ENCODE measurements at places on chromosomes 12 and 14. TPM values are rescaled to one million over a fixed set of nuclear protein-coding genes. Genes with fewer than 3 reads are reported as not detected.

Gene KRT3
- not detected for total RNA-seq

DNA sequence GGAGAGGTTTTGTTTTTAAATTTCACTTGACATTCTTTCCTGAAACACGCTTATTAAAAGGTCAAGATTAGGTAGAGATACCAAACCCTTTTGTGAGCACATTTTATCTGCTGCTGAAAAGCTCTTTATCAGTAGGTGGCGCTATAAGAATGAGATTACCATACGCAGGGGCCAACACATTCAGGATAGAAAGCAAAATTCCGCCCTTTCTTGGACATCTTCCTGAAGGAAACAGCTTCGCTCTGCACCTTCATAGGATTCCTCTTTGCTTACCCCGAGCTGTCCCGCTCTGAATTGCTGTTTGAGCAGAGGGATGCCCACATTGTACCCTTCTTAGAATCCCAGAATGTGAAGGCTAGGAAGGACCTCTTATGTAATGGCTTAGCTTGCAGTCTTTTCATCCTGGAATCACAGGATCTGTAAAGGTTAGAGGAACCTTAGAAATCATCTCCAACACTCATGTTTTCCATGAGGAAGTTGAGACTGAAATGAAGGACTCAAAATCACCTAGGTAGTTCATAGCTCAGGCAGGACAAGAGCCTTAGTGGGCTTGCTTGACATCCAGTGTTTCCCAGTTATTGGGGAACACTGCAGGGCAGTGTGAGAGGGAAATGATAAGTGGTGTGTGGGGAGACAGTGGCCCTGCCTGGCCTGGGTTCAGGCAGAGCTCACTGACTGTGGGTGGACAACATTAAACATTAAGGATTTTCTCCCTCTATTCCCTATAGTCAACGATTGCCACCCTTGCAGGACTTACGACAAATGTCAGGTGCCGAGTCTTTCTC is 38.7 kb upstream of the CRY1 start:
- DNase-seq = no peak
- H3K4me1 ChIP-seq = no peaks in the 10 kb centered on the region
- H3K36me3 ChIP-seq = no peaks in the 10 kb centered on the region
- H3K27me3 ChIP-seq = no peaks in the 10 kb centered on the region
- no peak overlapping the region for H3K4me3 ChIP-seq
- no peak overlapping the region for H3K27ac ChIP-seq

Gene PROX2
- not detected for total RNA-seq

DNA sequence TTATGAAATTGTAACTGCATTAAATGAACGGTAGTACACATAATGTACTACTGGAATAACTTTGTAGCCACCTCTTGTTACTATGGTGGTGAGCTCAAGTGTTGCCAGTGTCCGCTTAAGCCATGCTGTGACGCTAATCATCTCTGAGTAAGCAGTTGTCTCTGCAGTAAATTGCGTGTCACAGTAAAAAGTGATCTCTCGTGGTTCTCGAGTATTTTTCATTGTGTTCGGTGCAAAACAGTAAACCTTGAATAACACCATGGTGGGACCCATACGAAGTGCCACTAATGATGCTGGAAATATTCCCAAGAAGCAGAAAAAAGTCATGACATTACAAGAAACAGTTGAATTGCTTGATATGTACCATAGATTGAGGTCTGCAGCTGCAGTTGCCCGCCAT is 524.8 kb downstream of the SOX5 start:
- DNase-seq = no peak
- H3K27me3 ChIP-seq = no peaks in the 10 kb centered on the region
- no peak overlapping the region for H3K27ac ChIP-seq
- H3K4me1 ChIP-seq = no peaks in the 10 kb centered on the region
- H3K4me3 ChIP-seq = no peak overlapping the region

GRCh38 chr12:52130711-52131110 is 51.2 kb downstream of the SMIM41 start:
- H3K27me3 ChIP-seq = no peaks in the 10 kb centered on the region
- no peaks in the 10 kb centered on the region for H3K36me3 ChIP-seq
- H3K4me1 ChIP-seq = peaks cover 5% of the 10 kb centered on the region
- H3K4me3 ChIP-seq = no peak overlapping the region
- DNase-seq = no peak

Gene LRIG3
- 56.9 TPM for total RNA-seq

GRCh38 chr12:66061557-66062289 is 68.8 kb downstream of the LLPH start:
- H3K27me3 ChIP-seq = no peaks in the 10 kb centered on the region
- no peaks in the 10 kb centered on the region for H3K4me1 ChIP-seq
- H3K36me3 ChIP-seq = no peaks in the 10 kb centered on the region
- H3K4me3 ChIP-seq = no peak overlapping the region
- no peak overlapping the region for H3K27ac ChIP-seq

GRCh38 chr12:32611986-32612385 is 67.1 kb upstream of the DNM1L start:
- H3K4me1 ChIP-seq = no peaks in the 10 kb centered on the region
- H3K4me3 ChIP-seq = no peak overlapping the region
- no peaks in the 10 kb centered on the region for H3K27me3 ChIP-seq
- H3K36me3 ChIP-seq = peaks cover 61% of the 10 kb centered on the region

DNA sequence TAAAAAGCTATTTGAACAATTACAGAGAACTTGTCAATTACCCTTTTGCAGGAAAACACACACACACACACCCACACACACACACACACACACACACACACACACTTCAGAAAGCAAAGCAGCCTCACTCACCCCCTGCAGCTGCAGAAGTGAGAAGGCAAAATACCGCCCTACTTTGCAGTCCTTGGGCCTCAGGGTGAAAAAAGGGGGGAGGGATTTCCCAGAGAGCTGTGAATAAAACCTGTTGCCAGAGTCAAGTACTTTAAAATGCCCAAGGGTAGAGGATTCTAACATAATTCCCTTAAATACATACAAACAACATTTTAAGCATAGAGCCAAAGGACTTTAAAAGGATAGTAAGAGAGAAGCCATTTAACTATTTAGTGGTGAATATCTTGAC is 285.9 kb downstream of the MDGA2 start:
- no peak for DNase-seq
- H3K36me3 ChIP-seq = no peaks in the 10 kb centered on the region
- no peak overlapping the region for H3K4me3 ChIP-seq

Gene TSHR
- not detected for total RNA-seq

- H3K4me3 ChIP-seq = no peak overlapping the region
- H3K27ac ChIP-seq = no peak overlapping the region
- no peak for DNase-seq
- H3K4me1 ChIP-seq = no peaks in the 10 kb centered on the region
- H3K27me3 ChIP-seq = no peaks in the 10 kb centered on the region
These were observed 121.8 kb downstream of the SUDS3 start for GRCh38 chr12:118498171-118498570.

Gene DENND5B
- 57.5 TPM for total RNA-seq

DNA sequence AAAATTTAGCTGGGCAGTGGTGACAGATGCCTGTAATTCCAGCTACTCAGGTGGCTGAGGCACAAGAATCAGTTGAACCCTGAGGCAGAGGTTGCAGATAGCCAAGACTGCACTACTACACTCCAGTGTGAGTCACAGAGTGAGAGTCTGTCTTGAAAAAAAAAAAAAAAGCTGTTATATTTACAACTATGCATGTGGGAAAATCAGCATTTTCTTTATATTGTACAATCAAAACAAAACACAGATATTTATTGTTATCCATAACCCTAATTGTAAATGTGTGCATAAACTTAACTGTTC is 12.5 kb downstream of the C1R start:
- H3K27ac ChIP-seq = peak overlapping the region; percentile 80
- H3K4me1 ChIP-seq = no peaks in the 10 kb centered on the region
- no peak for DNase-seq
- H3K27me3 ChIP-seq = no peaks in the 10 kb centered on the region

Gene TAS2R7
- total RNA-seq = not detected

- no peaks in the 10 kb centered on the region for H3K27me3 ChIP-seq
- DNase-seq = no peak
- H3K4me1 ChIP-seq = no peaks in the 10 kb centered on the region
- no peak overlapping the region for H3K4me3 ChIP-seq
- no peak overlapping the region for H3K27ac ChIP-seq
These were observed 201.0 kb downstream of the SSPN start for GRCh38 chr12:26396402-26396801.

DNA sequence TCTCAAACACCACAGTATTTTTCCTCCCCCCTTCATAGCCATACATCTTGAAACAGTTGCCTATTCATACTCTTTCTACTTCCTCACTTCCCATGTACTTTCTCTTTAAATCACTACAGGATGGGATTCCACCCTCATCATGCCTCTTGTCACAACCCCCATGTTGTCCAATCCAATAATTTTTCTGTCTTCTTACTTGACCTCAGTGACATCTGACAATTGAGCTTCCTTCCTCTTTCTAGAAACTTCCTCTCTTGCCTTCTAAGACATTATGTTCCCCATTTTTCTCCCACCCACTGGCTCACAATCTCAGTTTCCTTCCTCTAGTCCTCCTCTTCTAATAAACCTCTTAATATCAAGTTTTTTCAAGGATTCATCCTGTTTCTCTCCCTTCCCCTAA is 5.3 kb downstream of the C2CD5 start:
- no peak overlapping the region for H3K27ac ChIP-seq
- no peak overlapping the region for H3K4me3 ChIP-seq
- peaks cover 22% of the 10 kb centered on the region for H3K4me1 ChIP-seq
- H3K27me3 ChIP-seq = no peaks in the 10 kb centered on the region
- no peak for DNase-seq
- no peaks in the 10 kb centered on the region for H3K36me3 ChIP-seq

Gene SSPN
- total RNA-seq = 10.9 TPM

DNA sequence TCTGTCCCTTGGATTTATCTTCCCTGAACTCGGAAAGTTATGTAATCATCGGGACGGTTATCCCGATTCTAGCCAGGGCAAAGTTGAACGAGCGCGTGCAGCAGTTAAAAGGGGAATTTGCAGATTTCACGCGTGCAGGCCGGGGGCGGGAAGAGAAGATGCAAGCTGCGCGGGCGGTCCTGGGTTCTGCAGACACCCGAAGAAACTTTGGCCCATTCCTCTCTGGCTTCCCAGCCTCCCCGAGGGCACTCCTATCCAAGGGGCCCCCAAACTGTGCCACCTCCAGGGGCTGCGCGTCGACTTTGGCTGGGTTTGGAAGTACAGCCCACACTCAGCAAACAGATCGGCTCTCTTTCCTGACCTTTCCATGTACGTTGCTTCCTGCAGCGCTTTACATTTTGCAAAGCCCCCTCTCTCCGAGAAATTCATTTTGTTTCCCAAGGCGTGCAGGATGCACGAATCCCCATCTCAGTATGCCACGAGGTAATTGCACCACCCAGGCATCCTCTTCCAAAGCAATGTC is 941 bp upstream of the PPP1CC start:
- no peaks in the 10 kb centered on the region for H3K27me3 ChIP-seq
- H3K4me1 ChIP-seq = peaks cover 43% of the 10 kb centered on the region
- H3K4me3 ChIP-seq = peak overlapping the region; percentile 94
- H3K36me3 ChIP-seq = no peaks in the 10 kb centered on the region
- DNase-seq = peak; percentile 70

GRCh38 chr14:96662116-96662970 is 134.8 kb upstream of the VRK1 start:
- no peak overlapping the region for H3K27ac ChIP-seq
- no peaks in the 10 kb centered on the region for H3K4me1 ChIP-seq
- DNase-seq = no peak
- H3K36me3 ChIP-seq = no peaks in the 10 kb centered on the region

DNA sequence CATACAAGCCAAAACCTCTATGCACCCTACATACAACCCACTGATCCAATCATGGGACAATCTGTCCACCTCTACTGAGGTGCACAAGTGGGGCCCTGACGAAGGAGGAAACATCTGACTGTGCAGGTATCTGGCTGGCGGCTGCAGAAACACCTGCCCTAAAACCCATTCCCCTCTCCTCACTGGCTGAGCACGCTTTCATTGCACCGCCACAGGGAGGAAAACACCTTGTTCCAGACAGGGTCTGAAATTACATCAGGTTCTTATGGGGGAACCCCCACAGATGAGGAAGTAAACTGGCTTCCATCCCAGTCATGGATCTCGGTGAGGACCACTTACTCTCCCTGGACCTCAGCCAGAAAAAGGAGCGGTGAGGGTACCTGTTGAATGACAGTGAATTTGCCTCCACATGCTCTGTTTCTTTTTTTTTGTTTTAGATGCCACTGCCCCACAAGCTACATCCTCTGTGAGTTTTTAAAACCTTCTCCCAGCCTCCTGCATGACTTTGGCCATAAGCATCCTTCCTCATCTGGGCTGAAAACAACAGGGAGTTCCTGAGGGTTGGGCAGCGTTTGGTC is 23.8 kb upstream of the DGLUCY start:
- H3K4me3 ChIP-seq = no peak overlapping the region

DNA sequence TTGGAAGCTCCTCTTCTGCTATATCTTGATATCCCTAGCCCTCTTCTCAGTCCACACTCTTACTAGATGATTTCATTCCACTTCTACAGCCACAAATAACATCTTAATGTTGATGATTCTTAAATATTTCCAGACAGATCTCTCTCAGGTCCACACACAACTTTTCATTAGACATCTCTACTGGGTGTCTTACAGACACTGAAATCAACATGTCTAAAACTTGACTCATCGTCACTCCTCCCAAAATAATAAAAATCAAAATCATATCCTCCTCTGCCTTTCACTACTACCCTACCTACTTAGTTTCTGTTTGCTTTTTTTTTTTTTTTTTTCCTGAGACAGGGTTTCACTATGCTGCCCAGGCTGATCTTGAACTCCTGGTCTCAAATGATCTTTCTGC is 11.9 kb downstream of the PRDM4 start:
- no peak overlapping the region for H3K27ac ChIP-seq
- no peaks in the 10 kb centered on the region for H3K4me1 ChIP-seq
- peaks cover 4% of the 10 kb centered on the region for H3K36me3 ChIP-seq
- no peak for DNase-seq
- no peaks in the 10 kb centered on the region for H3K27me3 ChIP-seq
- no peak overlapping the region for H3K4me3 ChIP-seq

- H3K36me3 ChIP-seq = no peaks in the 10 kb centered on the region
- DNase-seq = no peak
These were observed 506 bp upstream of the NABP2 start for GRCh38 chr12:56223571-56224101.

Gene SLC2A14
- not detected for total RNA-seq

- peaks cover 28% of the 10 kb centered on the region for H3K36me3 ChIP-seq
- no peaks in the 10 kb centered on the region for H3K27me3 ChIP-seq
- H3K4me3 ChIP-seq = no peak overlapping the region
- no peak overlapping the region for H3K27ac ChIP-seq
These were observed 14.4 kb downstream of the ACADS start for GRCh38 chr12:120739821-120740613.

Gene SOX5
- 3.8 TPM for total RNA-seq

DNA sequence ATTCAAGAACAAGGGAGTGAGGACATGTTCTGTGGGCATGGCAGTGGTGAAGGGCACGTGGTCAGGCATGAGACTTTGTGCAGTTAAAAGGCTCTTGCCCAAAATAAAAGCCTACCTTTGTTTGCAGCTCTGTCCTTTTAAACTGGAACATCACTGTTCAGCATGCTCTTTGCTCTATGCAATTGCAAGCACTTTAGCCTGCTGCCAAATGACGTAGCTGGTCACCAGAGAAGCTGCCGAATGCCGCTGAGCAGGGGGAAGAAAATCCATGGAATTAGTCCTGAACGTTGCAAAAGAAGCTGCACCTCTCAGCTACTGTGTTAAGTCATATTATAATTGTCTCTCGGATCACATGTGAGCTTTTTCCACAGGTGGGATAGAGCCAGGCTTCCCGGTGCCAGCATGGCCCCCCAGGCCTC is 176.3 kb upstream of the DIO2 start:
- no peak for DNase-seq
- H3K27me3 ChIP-seq = no peaks in the 10 kb centered on the region
- no peak overlapping the region for H3K27ac ChIP-seq
- H3K36me3 ChIP-seq = no peaks in the 10 kb centered on the region
- H3K4me1 ChIP-seq = no peaks in the 10 kb centered on the region

All from Peyer's patch (tissue), 4 donors.